ENCODE measurements at places on chromosomes 6 and 20. TPM values are rescaled to one million over a fixed set of nuclear protein-coding genes. Genes with fewer than 3 reads are reported as not detected.

The CTCFL gene
- not detected for total RNA-seq

The CAGE1 gene
- total RNA-seq: not detected

The PAK5 gene
- total RNA-seq: not detected

The RSPH4A gene
- under 0.01 TPM for total RNA-seq

The NFKBIL1 gene
- total RNA-seq: 28.5 TPM

The RNF144B gene
- 1.1 TPM for total RNA-seq

The POPDC3 gene
- 13.8 TPM for total RNA-seq

The CCN5 gene
- not detected for total RNA-seq

The SYTL3 gene
- 3.2 TPM for total RNA-seq

The TREML2 gene
- not detected for total RNA-seq

The MUCL3 gene
- not detected for total RNA-seq

The MAK gene
- not detected for total RNA-seq

The ACTL10 gene
- 2.3 TPM for total RNA-seq

The KCNG1 gene
- 50.0 TPM for total RNA-seq

The CHRNA4 gene
- not detected for total RNA-seq

The NRSN1 gene
- not detected for total RNA-seq

The PREX1 gene
- 20.0 TPM for total RNA-seq

The C2 gene
- total RNA-seq: 2.0 TPM

The C6orf163 gene
- 0.35 TPM for total RNA-seq

The GNRH2 gene
- 0.35 TPM for total RNA-seq

The ALDH8A1 gene
- 1.6 TPM for total RNA-seq
